AG09319 (cell line): ENCODE measurements at places on chromosomes 11 and 22.

GRCh38 chr11:34072832-34073231 is 21.3 kb downstream of the CAPRIN1 start:
- no peak for DNase-seq

GRCh38 chr22:40002935-40003715 is 8.4 kb downstream of the FAM83F start:
- DNase-seq, result no peak

DNA sequence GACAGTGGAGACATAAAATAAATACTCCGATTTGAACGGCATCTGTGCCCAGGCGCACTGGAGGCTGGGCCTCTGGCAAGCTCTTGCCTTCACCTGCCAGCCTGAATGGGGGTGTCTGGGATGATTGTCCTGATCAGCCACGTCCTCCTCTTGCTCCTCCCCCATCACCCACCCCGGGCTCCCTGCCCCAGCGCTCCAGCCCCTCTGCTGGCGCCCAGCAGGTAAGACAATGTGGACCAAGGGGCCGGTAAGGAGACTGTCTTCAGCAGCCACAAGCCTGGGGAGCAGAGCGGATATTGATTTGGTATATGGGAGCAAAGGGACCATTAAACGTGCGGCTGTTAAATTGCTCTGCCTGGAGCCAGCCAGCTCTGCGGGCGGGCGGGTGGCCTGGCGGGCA is 24.9 kb downstream of the WNT11 start:
- no peak for DNase-seq

DNA sequence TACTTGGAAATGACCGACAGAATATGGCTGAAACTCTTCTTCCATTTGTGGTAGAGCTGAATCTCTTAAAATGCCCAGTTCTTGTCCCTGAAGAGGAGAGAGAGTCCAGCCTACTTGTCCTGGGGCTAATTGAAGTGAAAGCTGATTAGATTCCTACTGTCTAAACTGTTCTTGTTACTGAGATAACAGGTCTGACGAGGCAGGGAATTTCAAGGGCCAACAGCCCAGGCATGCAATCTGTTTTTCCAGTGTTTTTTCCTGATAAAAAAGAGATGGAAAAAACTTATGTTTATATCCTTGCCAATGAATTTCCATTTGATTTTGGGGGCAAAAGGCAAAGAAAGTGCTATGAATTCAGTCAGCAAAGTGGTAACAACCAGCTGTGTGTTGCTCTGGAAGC is 195.5 kb downstream of the ETS1 start:
- DNase-seq, result no peak

GRCh38 chr11:37689951-37690350 is 1091.9 kb upstream of the RAG2 start:
- no peak for DNase-seq

- no peak for DNase-seq
Measured at GRCh38 chr22:17965538-17966402, 58.6 kb downstream of the MICAL3 start.

DNA sequence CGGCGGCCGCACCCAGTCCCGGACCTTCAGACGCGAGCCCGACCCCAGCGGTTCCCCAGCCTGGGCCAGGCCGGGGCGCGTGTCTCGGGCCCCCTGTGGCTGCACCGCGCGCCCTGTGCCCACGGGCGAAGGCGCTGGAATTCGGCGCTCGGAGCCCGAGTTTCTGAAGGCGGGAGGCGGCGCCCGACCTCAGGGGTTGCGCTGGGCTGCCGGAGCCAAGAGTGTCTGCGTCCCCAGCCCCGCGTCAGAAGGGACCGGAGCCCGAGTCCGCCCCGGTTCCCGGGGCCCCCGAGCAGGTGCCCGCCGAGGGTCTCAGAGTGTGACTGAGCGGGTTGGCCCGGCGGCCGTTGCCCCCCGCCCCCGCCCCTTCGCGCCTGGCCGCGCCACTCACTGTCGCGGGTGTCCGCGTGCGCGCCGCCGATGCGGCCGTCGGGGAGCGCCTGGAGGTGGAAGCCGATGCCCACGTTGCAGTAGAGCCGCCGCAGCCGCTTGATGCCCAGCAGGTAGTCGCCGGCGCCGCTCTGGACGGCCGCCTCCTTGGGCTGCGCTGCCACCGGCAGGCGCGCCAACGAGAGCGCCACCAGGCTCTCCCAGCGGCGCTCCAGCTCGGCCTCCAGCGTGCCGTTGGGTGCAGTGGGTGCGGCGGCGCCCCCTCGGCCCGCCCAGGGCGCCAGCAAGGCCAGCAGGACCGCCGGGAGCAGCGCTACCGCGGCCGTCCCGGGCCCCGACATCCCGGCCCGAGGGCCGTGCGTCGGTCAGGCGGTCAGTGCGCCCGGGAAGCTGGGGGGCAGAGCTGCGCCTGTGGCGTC is 583 bp downstream of the FGF4 start:
- no peak for DNase-seq

GRCh38 chr22:44597616-44598015 is 99.6 kb upstream of the RTL6 start:
- DNase-seq, result peak; percentile 32

DNA sequence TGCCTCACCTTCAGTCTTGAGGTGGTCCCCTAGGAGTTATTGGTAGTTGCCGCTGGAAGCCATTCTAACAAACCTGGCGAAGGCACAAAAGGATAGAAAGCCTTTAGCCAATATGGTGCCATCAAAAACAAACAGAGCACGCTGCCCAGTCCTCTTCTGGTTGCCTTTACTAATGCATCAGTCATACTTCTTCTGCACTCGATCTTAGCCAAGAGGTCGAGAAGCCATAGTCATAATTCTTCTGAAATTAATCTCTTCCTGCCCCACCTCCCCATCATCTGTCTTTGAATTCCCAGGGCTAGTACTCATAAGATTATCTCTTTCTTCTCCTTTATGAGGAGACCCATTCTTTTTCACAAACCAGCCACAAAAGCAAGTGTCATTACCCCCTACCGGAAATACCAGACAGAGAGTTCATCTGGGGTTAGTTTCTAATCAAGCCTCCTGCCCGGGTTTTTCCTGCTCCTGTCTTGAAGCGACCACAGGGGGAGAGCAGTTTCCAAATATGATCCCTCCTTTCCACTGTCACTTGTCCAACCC is 21.4 kb upstream of the EHF start:
- peak; percentile 42 for DNase-seq

DNA sequence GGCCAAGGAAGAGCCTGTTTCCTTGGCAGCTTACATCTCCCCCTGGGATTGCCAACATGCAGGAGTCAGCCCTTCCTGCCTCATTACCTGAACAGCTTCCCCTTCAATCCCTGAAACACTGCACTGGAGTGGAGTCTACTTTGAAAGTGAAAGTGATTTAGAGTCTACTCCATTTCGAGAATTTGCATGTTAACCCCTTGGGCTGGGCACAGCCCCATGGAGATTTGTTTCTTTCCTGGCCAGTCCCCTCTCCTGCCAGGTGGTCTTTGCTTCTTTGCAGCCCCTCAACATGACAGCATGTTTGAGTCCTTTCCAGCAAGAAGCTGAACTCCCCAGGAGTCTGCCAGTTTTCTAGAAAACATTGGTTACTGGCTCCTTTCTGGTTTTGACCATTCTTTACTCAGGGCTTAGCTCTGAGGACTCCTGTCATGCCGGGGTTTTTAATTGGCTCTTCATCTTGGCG is 59.9 kb downstream of the TRAF6 start:
- no peak for DNase-seq

DNA sequence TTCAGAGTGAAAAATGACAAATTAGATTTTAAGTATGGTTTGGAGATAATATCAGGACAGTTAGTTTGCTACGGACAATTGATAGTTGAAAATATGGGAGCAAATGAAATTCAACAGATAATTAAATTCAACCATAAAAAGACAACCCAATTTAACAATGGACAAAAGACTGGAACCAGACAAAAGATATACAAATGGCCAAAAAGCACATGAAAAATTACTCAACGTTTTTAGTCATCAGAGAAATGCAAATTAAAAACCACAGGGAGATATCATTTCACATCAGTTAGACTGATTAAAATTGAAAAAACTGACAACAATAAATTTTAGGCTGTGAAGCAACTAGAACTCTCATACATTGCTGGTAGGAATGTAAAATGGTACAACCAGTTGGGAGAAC is 27.2 kb downstream of the SIK2 start:
- DNase-seq, result no peak

DNA sequence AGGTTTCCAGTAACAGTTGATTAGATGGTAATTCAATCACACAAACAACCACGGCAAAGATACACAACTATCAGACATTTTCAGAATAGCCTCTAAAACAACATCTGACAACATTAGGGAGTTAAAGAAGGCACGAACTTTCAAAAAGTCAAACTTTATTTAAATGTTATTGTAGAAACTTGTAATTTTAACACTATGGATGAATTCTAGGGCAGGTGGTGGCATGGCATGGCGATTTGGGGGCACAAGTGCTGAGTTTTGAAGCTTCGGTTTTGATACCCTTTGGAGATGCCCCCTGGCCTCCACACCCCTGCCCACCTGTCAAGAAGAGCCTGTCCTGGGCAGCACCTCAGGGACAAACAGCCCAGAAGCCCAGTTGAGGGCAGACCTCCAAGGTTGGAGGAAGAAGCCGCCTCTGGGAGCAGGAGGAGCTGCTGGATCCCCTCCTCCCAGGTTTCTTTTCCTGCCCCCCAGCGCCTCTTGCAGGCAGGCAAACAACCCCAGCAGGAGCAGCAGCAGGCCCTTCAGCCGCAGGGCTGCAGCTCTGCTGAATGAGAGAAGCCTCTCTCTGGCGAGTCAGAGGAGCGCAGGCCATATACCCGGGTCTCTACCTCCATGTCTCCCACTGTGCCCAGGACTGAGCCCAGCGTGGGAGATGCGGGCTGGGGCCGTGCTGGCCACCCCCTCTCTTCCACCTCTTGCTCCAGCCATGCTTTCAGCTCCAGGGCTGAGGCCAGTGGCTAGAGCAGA is 102.1 kb upstream of the IGLL5 start:
- no peak for DNase-seq

DNA sequence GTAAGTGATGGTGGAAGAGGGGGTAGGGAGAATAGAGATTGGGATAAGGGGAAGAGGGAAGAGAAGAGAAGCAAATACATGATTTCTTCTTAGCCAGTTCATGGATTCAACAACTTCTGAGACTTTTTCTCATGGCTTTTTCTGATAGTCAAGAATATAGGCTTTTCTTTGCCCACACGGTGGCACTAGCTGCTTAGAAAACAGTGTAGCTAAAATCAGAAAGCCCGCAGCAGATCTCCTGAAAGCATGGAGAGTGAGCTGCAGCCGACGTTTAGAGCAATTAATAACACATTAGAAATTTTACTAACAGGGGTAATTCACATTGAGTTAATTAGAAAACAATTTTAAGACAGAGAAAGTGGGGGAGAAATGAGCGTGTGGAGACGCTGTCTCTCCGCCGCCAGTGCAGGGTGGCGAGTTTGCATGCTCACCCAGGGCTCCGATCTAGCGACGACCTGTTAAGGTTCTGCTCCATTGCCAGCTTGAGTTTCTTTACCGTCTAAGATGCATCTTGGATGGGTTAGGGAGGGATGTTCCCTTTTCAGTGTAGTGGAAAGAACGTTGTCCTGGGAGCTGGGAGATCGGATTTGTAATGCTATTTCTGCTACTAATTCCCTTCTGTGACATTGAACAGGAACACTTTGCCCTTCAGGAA is 3.3 kb upstream of the RAG1 start:
- DNase-seq, result peak; percentile 18

DNA sequence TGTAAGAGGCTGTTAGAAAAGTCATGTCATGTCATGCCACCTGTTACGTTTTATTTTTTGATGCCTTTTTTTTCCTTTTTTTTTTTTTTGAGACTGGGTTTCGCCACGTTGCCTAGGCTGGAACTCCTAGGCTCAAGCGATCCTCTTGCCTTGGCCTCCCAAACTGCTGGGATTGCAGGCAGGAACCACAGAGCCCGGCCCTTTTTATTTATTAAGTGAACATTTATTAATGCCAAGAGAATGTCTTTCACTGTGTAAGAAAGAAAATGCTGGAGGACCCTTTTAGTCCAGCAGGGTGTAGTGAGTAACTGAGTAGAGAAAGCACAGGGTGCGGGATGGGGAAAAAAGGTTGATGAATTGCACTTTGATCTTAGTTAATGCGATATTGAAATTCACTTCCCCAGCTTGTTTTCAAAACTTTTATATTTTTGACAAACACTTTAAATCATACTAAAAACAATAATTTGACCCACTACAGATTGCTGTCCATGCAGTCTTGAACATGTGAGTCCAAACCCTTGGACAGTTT is 2.3 kb upstream of the XBP1 start:
- no peak for DNase-seq

DNA sequence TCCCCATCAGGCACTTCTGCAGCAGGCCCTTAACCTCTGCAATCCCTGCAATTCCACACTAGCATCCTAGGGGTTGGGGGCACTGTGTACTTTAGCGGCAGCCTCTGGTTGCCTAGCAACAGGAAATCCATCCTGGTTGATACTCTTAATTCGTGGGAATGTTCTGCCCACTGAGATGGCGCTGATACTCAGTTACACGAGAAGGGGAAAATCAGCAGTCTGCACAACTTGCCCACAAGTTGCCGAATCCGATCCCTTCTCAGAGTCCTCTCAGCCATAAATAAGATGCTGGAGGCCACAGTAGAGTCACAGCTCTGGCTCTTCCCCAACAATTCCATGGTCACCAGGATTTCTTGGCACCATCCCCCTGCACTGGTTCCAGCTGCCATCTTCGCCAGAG is 57.6 kb upstream of the CRYBB3 start:
- no peak for DNase-seq

GRCh38 chr22:23220485-23221350 is 40.4 kb downstream of the BCR start:
- peak; percentile 50 for DNase-seq

GRCh38 chr11:118581057-118581456 is 8.8 kb downstream of the ARCN1 start:
- DNase-seq, result no peak

DNA sequence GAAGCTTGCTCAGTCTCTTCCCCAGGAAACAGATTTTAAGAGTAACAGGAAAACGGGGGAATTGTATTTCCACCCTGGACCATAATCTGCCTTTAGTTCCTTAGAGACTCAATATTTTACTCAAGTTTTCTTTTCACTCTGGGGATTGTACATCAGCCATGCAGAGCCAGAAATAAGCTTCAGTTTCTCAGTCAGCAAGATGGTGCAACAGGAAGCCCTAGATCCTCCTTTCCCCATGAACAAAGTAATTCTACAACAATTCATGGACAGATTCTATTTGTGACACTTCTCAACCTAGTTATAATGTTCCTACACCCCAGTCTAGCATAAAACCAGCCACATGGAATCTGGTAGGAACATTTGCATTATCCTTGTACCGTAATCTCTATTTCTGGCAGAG is 24.7 kb downstream of the OR8B2 start:
- no peak for DNase-seq

- no peak for DNase-seq
Measured at GRCh38 chr11:119030029-119030328, 698 bp downstream of the SLC37A4 start.

DNA sequence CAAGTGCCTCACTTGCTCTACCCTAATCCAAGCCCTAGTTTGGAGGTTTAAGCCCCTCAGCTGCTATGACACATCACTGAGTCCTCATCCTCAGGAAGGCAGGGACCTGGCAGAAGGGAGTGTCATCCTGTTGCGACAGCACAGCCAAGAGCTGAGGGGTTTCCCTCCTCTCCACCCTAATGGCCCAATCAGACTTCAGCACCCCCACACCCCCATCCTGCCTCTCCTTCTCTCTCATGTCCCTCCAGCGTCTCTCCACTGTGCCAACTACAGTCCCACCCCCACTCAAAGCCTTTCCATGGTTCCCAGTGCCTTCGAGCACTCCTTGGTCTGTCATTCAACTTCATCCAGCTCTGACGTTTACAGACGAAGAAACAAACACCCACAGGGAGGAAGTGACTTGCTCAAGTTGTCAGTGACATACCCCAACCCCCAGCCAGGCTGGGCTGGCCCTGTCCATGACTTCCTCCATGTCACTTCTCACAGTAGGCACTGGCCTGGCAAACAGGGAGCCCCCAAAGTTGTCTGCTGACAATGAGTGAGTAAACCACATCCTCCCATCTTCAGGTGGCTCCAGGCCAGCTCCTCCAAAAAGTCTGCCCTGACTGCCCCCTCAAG is 15.6 kb downstream of the ARAP1 start:
- no peak for DNase-seq
